SJSA1 (cell line): ENCODE measurements at places on chromosomes 6 and 20.

DNA sequence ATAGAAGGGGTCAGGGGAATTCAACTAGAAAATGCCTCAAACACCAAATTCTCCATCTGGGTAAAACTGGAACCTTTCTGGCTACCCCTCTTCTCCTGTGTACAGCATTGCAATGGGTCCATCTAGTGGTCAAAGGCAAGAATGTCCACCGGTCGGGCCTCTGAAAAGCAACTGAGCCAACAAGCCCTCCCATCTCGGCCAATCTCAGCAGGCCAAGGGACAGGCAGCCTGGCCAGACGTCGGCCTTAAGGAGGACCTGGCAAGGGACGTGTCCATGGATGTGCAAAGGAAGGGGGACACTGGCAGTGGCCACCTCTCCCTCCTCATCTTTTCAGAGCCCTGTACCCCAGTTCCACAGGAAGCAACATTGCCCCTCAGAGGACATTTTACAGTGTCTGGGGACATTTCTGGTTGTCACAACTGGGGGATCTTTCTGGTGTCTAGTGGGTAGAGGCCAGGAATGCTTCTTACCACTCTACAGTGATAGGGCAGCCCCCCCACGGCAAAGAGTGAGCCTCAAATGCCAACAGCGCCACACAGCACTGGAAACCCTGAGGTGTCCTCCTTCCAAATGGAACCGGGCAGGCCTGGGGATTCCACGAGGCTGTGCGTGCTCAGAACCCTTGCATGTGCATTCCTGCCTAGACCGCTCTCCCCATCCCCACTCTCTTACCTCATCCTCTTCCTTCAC lies 99.8 kb upstream of the FOXA2 start:
- no peaks in the 10 kb centered on the region; the same call in 1 of the 2 replicates for H3K27me3 ChIP-seq
- no peaks in the 10 kb centered on the region for H3K36me3 ChIP-seq
- no peak overlapping the region for H3K27ac ChIP-seq
- DNase-seq: peak; percentile 72
- H3K4me3 ChIP-seq: no peak overlapping the region
- peaks cover 5% of the 10 kb centered on the region; the same call in 1 of the 2 replicates for H3K4me1 ChIP-seq

GRCh38 chr6:132607544-132608233 lies 16.4 kb downstream of the TAAR2 start:
- no peaks in the 10 kb centered on the region for H3K36me3 ChIP-seq
- H3K4me3 ChIP-seq: no peak overlapping the region
- no peaks in the 10 kb centered on the region for H3K27me3 ChIP-seq
- no peaks in the 10 kb centered on the region for H3K4me1 ChIP-seq
- no peak overlapping the region for H3K27ac ChIP-seq

DNA sequence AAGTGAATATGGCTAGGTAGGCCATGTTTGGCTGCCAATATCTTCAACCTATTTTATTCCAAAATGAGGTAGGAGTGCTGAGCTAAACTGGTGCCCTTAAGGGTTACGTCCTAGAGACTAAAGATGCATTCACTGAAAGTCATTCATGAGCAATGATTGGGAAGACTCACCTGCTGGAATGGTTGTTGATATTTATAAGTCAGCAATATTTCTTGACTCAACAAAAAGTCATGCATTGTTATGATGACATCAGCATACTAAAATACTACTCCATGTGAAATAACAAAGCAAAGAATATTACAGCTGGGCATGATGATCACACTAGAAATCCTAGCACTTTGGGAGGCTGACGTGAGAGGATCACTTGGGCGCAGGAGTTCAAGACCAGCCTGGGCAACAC lies 17.6 kb upstream of the NUP153 start:
- no peaks in the 10 kb centered on the region for H3K27me3 ChIP-seq
- no peak overlapping the region for H3K4me3 ChIP-seq
- no peaks in the 10 kb centered on the region for H3K36me3 ChIP-seq
- no peak for DNase-seq
- H3K27ac ChIP-seq: no peak overlapping the region
- H3K4me1 ChIP-seq: no peaks in the 10 kb centered on the region

DNA sequence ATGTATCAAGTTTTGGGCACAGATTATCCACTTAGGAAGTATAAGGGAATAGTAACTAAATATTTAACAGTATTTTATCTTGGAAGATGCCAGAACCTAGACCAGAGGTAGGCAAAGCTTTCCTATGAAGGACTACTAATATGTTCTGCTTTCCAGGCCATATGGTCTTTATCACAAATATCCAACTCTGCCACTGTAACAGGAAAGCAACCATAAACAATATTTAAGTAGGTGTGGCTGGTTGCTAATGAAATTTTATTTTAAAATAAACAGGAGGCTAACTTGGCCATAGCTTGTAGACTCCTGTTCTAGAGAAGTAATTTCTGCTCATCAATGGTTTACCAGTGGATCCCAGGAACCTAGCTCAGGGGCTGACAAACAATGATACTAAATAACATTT lies 39.4 kb downstream of the NOL7 start:
- H3K4me3 ChIP-seq: no peak overlapping the region
- H3K27me3 ChIP-seq: no peaks in the 10 kb centered on the region
- H3K4me1 ChIP-seq: no peaks in the 10 kb centered on the region
- DNase-seq: no peak
- H3K36me3 ChIP-seq: peaks cover 26% of the 10 kb centered on the region

DNA sequence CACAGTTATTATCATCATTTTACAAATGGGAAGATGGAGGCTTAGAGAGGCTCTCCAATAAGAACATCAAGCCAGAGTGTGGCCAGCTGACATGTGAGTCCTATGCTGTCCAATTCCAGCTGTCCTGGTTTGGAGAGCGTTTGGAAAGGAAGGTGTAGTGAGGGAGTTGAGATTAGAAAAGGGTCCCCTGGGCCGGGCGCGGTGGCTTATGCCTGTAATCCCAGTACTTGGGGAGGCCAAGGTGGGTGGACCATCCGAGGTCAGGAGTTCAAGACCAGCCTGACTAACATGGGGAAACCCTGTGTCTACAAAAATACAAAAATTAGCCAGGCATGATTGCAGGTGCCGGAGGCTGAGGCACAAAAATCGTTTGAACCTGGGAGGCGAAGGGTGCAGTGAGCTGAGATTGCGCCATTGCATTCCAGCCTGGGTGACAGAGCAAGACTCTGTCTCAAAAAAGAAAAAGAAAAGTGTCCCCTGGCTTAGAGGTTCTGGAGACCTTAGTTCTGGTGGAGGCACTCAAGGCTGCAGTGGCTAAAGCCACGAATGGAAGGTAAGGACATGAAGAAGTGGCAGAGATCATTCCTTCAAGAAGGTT lies 22.1 kb upstream of the OVOL2 start:
- H3K27me3 ChIP-seq: no peaks in the 10 kb centered on the region; the same call in 1 of the 2 replicates
- no peaks in the 10 kb centered on the region for H3K4me1 ChIP-seq
- no peak overlapping the region for H3K27ac ChIP-seq
- no peaks in the 10 kb centered on the region for H3K36me3 ChIP-seq
- H3K4me3 ChIP-seq: no peak overlapping the region

DNA sequence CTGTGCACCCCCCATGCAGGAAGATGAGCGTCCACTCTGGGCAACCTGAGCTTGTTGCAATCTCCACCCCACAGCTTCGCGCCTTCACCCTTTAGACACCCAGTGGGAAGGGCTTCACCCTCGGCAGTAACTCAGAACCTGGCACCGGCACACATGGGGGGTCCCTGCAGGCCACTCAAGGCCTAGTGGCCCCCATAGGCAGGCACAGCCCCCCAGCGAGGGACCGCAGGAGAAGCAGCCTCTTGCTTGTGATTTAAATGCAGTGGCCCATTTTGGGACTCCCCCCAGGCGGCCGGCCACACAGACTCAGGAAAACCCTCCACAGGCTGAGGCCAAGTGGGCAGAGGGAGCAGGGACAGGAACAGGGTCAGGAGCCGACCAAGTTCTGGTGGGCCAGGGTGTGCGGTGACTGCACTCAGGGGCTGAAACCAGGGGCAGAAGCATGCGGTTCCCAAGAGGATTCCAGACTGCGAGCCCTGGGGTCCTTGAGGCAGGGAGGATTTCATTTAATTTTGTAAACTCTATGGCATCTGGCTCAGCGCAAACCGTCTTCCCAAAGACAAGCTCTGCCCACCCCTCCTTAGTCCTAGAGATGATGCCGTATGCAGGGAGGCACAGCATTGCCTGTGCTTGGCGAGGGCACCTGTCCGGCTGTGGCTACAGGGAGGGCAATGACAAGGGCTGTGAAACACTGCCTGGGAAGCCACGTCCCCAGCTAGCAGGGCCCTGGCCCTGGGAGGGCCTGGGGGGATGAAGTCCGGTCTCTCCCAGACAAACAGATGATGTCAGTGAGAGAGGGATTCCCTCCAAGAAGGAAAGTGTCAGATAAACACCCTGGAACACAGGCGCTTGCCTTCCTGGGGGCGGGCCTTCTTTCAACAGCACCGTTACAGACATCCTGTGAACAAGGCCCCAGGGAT lies 52.9 kb upstream of the GPR31 start:
- H3K36me3 ChIP-seq: no peaks in the 10 kb centered on the region
- DNase-seq: no peak
- no peak overlapping the region for H3K4me3 ChIP-seq
- no peaks in the 10 kb centered on the region for H3K4me1 ChIP-seq
- H3K27ac ChIP-seq: no peak overlapping the region
- H3K27me3 ChIP-seq: no peaks in the 10 kb centered on the region

DNA sequence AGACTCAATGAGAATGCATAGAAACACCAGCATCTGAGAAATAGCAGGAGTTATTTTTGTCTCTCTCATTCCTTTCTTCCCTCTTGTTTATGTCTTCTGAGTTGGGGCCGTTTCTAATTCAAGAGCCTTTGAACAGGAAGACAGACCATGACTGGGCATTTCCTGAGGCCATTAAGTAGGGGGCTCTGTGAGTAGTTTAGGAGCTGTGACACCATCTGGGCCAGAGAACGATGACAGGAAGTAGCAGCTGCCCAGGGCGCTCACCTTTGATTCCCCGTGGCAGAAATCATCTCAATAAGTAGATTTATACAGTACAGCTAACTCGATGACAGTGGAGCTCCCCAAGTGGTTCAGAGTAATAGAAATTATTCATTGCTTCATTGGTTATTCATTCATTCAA lies 298.4 kb upstream of the PLN start:
- H3K27me3 ChIP-seq: no peaks in the 10 kb centered on the region; the same call in 1 of the 2 replicates
- no peak overlapping the region for H3K4me3 ChIP-seq
- no peaks in the 10 kb centered on the region for H3K36me3 ChIP-seq
- no peak for DNase-seq
- H3K27ac ChIP-seq: no peak overlapping the region
- no peaks in the 10 kb centered on the region for H3K4me1 ChIP-seq

DNA sequence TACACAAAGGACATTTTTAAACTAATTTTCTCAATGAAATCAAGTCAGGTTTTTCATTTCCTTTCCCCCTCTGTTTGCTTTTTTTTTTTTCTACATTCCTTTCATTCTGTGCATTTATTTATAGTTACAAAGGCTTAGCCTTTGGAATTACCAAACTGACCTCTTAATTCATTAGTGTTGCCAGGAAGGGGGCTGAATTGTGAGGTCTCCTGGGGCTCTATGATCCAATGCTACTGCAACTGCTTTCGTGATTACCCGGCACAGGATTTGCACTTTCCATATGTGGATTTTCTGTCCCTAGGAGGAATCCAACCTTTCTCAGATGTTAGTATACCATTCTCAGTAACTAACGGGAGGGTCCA lies 35.3 kb downstream of the NEDD9 start:
- DNase-seq: peak; percentile 91
- no peak overlapping the region; the same call in 1 of the 2 replicates for H3K4me3 ChIP-seq
- H3K27ac ChIP-seq: peak overlapping the region; percentile 99
- H3K4me1 ChIP-seq: peaks cover 77% of the 10 kb centered on the region

GRCh38 chr20:44448753-44449546 lies 26.7 kb upstream of the TTPAL start:
- DNase-seq: no peak
- no peak overlapping the region for H3K4me3 ChIP-seq
- peaks cover 6% of the 10 kb centered on the region for H3K4me1 ChIP-seq
- no peaks in the 10 kb centered on the region for H3K27me3 ChIP-seq
- H3K36me3 ChIP-seq: no peaks in the 10 kb centered on the region

- no peak overlapping the region for H3K4me3 ChIP-seq
- no peak overlapping the region for H3K27ac ChIP-seq
- no peaks in the 10 kb centered on the region for H3K36me3 ChIP-seq
- no peak for DNase-seq
These were observed 263.1 kb upstream of the HSF2 start for GRCh38 chr6:122136386-122136785.

- no peak for DNase-seq
- no peaks in the 10 kb centered on the region for H3K36me3 ChIP-seq
- no peaks in the 10 kb centered on the region for H3K27me3 ChIP-seq
- peaks cover 22% of the 10 kb centered on the region for H3K4me1 ChIP-seq
These were observed 119.0 kb upstream of the STMND1 start for GRCh38 chr6:16982807-16983206.

DNA sequence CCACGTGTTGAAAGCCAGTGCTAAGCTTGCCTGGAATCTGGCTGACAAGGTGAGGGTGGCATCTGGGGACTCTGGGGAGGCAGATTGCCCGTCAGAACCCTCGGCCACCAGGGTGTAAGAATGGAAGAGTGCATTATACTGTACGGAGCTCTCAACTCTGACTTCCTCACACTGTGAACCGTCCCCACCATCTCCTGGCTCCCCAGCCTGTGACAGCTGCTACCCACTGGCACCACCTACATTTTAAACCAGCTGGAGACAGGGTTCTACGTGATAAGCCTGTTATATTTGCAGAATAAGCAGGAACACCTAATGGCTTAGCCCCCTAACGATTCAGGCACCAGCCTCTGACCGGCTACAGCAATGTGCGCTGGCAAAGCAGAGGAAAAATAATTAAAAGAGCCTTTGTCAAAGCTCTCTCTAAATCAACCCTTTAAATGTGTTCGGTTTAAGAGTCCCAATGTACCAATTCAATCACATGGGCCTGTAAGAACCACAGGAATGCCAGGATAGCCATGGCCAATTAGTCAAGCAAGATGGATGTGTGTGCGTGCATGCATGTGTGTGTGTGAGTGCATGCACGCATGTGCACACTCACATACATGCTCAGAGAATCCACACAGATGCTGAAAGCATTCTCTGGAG lies 89.1 kb upstream of the TAB2 start:
- no peak overlapping the region for H3K4me3 ChIP-seq
- H3K4me1 ChIP-seq: peaks cover 23% of the 10 kb centered on the region
- no peak overlapping the region for H3K27ac ChIP-seq

DNA sequence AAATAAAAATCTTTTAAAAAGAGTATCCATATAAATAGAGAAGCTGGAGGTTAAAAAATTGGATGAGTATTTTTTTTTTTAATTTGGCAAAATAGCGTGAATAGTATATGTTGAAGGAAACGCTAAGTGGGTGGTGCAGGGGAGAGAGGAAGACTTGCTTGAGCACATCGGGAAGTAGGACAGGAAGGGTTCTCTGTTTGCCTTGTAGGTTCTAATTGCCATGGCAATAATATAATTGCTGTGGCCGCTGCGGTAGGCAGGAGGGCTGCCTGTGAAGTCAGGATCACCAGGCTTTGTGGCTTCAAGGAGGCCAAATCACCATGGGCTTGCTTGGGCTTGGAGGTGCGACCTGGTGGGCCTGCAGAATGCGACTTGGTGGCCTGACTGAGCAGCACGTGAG lies 35.1 kb downstream of the IGF2R start:
- no peak overlapping the region for H3K27ac ChIP-seq
- H3K4me1 ChIP-seq: peaks cover 9% of the 10 kb centered on the region; the same call in 1 of the 2 replicates
- H3K4me3 ChIP-seq: no peak overlapping the region
- DNase-seq: no peak
- peaks cover 15% of the 10 kb centered on the region for H3K36me3 ChIP-seq
- no peaks in the 10 kb centered on the region for H3K27me3 ChIP-seq
